Right renal pelvis (tissue), 4 donors: ENCODE measurements at places on chromosomes 16 and 17. TPM values are rescaled to one million over a fixed set of nuclear protein-coding genes. Genes with fewer than 3 reads are reported as not detected.

GRCh38 chr16:795580-796229 lies 4.8 kb downstream of the GNG13 start:
- DNase-seq = no peak

OR1A1 gene
- 0.04 TPM for polyA plus RNA-seq

- DNase-seq = no peak
Observed at GRCh38 chr17:1563786-1564613, 1.4 kb upstream of the PITPNA start.

IRX6 gene
- 5.3 TPM for polyA plus RNA-seq

- no peak for DNase-seq
Observed at GRCh38 chr17:7916385-7916682, 245 bp upstream of the RNF227 start.

DNA sequence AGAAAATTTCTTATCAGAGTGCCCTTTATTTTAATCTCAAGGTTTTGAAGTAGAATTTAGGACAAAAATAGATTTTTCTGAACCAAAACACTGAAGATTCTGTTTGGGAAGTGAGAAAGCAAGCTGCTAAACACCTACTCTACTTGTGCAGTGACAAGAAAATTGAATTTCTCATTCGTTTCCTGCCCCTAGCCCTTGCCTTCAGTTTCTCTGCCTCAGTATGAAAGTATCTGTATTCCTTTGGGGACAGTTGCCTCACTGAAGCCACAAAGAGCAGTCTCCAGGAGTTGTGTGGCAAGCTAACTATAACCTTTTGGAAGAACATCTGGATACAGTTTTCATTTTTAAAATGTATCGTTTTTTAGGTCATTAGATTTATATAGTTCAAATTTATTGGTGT lies 19.7 kb downstream of the MOSMO start:
- no peak for DNase-seq

KRTAP3-1 gene
- polyA plus RNA-seq = not detected

CD7 gene
- 0.50 TPM for polyA plus RNA-seq
